ENCODE measurements at places on chromosomes 5 and 9. TPM values are rescaled to one million over a fixed set of nuclear protein-coding genes. Genes with fewer than 3 reads are reported as not detected.

GRCh38 chr9:104319685-104320084 lies 184.4 kb upstream of the OR13F1 start:
- DNase-seq: no peak

DNA sequence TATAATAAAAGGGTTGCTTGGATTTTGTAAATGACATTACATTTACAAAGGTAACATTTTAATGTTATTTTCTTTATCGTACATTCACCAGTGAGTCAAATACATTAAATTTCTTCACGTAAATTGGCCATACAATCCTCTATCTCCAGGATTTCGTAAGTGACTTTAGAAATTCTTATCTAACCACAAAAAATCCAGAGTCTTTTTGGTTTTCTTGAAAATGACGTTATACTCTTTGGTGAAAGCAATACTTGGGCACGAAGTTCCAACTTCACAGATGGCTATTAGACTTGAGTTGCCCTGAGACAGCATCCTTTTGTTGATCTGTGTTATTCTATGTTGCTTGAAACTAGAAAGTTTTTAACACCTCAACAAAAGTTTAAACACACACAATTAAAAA lies 87.4 kb upstream of the CDH10 start:
- no peak for DNase-seq

Gene PAEP
- not detected for total RNA-seq

GRCh38 chr5:149895416-149896345 lies 48.9 kb downstream of the PDE6A start:
- peak; percentile 44 for DNase-seq

DNA sequence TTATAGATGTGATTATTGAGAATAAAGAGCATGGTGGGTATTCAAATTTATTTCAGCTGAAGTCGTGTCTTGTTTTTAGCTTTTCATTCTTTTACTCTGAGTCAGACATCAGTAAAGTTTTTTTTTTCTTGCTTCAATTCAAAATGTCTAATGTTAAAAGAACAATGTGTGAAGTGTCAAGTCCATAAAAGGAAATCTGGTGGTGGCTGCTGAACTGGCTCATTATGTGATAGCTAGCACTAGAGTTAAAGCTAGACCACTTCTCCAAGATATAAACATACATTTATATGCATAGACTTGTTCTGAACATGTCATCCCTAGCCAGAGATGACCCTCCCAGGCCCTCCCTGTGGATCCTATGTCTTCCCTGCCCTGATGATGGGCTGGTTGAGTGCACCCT lies 338.3 kb downstream of the RAB3C start:
- peak; percentile 46 for DNase-seq
